ENCODE measurements at places on chromosomes 1 and 21.

- DNase-seq = peak; percentile 66
Measured at GRCh38 chr21:14273736-14274538, 58.0 kb downstream of the RBM11 start.

GRCh38 chr1:165703648-165704047 lies 5.3 kb upstream of the ALDH9A1 start:
- DNase-seq = no peak

GRCh38 chr1:115547696-115548095 lies 94.1 kb upstream of the VANGL1 start:
- DNase-seq = no peak

GRCh38 chr1:63668298-63668697 lies 75.1 kb downstream of the PGM1 start:
- no peak for DNase-seq

GRCh38 chr1:27011976-27012563 lies 580 bp downstream of the TENT5B start:
- DNase-seq = no peak

DNA sequence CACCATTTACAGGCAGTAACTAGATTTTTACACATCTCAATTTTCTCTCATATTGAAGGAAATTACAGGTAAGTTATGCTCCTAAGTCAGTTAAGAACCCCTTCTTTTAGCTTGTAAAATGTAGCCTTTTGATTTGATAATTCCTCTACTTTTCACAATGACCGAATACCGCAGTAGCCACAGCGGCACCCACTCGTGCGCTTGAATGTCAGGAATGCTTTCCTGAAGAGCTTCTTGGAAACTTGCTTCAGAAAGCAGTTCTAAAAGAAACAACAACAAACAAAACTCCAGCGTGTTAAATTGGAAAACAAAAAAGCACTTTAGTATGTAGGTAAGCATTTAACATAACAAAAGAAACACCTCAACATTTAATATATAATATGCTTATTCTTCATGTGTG lies 9.9 kb upstream of the DNTTIP2 start:
- DNase-seq = no peak

DNA sequence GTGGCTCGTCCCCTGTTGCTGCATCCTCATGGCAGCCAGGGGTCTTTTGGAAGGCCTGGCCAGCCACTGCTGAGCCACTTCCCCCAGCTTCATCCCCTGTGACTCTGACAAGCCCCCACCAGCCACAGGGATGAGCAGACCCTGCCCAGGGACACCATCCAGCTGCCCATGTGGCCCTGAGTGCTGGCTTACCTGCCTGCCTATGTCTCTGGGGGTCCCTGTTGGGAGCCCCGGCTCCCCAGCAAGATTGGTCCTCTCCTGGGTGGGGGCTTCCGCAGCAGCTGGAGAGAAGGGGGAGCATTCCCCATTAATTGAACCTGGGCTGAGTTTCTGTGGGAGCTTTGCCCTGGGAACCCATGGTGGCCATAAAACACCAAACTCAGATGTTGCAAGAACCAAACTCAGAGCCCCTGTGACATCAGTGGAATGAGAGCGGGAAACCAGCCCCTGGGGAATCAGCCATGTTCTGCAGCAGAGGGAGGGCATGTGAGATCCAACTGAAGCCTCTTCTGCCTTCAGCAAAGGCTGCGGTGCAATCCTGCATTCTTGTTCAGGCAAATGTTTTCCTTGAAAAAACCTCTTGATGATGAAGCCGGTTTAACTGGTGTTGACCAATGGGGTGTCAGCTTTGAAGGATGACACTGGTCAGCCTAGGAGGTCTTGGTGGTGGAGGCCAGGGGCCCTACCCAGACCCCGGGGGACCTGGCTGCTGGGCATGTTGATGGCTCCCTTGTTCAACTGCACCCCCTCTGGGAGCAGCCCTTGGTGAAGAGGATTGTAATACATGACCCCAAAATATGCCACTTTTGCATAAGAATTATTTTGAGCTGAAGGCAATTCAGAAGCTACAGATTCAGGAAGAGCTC lies 28.3 kb upstream of the COL18A1 start:
- no peak for DNase-seq

GRCh38 chr1:79955966-79956365 lies 949.4 kb upstream of the ADGRL4 start:
- DNase-seq = no peak

GRCh38 chr1:95903060-95903459 lies 669.0 kb downstream of the RWDD3 start:
- DNase-seq = no peak

DNA sequence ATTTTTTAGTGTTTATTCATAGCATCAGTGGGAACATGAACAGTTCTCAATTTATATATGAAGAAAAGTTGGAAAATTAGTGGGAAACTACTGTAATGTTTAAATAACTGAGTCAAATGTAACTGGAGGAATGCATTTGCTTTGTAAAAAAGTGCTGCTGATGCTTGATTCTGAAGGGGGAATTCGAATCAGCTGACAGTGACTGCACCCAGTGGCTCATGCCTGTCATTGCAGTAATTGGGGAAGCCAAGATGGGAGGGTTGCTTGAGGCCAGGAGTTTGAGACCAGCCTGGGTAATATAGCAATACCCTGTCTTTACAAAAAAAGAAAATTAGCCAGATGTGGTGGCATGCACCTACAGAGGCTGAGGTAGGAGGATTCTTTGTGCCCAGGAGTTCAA lies 398.4 kb downstream of the ZP4 start:
- no peak for DNase-seq

- DNase-seq = no peak
Measured at GRCh38 chr1:208278638-208279037, 34.5 kb upstream of the PLXNA2 start.

DNA sequence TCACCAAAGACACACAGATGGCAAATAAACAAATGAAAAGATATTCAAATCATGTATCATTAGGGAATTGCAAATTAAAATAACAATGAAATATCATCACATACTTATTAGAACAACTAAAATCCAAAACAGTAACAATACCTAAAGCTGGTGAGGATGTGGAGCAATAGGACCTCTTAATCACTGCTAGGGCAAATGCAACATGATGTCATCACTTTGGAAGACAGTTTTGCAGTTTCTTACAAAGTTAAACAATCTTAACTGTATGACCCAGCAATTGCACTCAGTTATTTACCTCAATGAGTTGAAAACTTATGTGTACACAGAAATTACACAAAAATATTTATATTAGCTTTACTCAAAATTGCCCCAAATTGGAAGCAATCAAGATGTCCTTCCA lies 47.3 kb downstream of the SELENOF start:
- no peak for DNase-seq

GRCh38 chr1:70517444-70517843 lies 106.4 kb downstream of the CTH start:
- DNase-seq = no peak

GRCh38 chr1:19837866-19838265 lies 22.8 kb upstream of the RNF186 start:
- DNase-seq = no peak

DNA sequence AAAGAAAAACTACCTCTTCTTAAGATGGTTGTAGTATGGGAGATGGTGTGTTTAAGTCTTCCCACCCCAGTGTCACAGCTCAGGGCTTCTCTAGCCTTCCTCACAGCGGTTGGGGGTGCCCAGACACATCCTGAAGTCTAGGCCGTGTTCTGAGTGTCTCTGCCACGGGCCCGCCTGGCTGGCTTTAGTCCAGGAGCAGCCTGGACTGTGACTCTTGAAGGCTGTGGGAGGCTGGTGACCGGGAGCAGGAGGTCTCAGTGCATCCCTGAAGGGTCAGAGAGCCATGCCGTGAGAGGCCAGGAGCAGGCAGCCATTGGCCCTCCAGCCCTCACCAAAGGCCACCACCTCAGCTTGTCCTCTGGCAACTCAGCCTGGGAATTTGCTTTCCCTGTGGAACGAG lies 4.5 kb downstream of the EPHX1 start:
- no peak for DNase-seq

DNA sequence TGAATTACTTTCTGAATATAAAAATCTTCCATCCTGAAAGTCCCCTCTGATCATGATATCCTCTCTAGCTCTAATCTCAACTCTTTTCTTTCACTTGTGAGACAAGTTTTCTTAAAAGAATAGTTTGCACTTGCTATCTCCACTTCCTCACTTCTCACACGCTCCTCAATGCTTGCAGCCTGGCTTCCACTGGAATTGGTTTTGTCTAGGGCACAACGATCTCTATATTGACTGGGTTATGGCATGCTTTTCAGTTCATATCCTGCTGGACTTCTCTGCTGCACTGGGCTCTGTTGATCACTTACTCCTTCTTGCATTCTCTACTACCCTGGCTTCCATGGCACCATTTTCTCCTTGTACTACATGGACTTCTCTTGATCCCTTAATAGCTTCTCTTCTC lies 474 bp downstream of the FCRLA start:
- DNase-seq = no peak

DNA sequence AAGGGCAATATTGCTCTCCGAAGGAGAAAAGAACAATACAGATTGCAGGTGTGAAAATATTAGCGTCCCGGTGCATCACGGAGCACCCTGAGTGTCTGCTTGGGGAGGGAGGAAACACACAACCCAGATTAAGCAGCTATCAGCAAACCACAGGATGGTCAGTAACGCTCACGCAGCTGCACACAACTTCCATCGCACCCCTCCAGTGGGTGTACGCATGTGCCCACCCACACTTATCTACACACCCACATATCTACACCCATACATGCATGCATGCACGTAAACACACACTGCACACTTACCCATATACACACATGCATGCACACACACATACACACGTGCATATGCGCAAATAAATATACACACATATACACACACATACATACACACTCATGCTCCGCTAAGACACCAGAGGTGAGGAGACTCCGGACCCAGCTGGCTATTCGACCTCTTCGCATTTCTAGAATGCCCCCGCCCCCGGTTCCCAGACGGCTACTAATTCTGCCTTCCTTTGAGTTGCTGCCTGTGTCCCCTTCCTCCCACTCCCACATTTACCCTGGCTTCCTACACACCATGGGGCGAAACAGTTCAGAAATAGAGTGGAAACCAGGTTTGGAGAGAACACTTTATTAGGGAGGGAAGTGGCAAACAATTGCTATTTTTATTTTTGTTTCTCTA lies 26.2 kb downstream of the ITPKB start:
- no peak for DNase-seq

Measured in PC-9 (cell line).